ENCODE measurements at places on chromosomes 13 and 19.

GRCh38 chr19:43687660-43687997 is 17.7 kb upstream of the PLAUR start:
- no peak for DNase-seq

DNA sequence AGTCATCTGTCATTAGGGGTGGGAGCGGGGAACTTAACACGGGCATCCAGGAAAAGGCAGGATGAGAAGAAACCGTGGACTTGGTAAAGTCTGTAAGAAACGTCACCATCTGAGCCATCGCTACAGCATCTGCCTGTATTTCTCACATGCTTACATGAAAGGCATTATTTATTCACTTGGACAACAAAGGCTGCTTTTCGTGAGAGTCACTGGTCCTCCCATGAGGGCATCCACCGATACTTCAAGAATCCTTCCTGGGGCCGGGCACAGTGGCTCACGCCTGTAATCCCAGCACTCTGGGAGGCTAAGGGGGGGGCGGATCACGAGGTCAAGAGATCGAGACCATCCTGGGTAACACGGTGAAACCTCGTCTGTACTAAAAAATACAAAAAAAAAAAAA is 16.1 kb downstream of the ZNF446 start:
- DNase-seq, result no peak

DNA sequence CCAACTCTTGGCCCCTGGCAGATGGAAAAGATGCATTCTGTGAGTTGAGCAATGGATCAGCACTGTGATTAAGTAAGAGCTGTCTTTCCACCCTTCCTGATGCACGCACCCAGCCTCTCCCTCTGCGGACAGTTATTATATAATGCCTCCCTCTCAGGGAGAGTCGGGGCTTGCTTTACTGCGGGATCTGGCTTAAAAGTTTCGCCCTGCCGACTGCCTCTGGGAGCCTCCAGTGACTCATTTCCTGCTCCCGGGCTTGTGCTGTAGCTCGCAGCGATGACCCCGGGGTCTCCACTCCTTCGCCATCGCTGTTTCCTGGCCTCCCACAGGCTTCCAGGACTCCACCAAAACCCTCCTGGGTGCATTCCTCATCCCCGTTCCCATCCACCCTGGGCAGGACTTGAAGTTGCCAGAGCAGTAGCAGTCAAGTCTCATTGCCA is 107.4 kb upstream of the SLC7A1 start:
- DNase-seq, result no peak

GRCh38 chr13:57813651-57814050 is 182.1 kb downstream of the PCDH17 start:
- no peak for DNase-seq

DNA sequence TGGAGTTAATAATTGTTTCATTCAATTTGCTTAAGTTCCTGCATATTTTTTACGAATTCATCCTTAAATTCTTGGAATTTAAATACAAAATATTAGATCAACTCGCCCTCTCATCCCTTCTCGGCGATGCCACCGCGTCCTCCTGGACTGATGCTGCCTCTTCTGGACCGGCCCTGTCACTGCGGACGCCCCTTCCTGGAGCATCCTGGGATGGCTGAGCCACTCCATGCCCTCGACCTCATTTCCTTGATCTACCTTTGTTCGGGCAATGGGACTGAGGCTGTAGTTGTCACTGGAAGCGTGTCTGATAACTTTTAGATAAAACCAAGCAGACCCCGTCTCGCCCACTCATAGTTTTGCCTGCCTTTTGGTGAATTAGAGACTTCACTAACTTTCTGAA is 283.7 kb downstream of the TEX29 start:
- no peak for DNase-seq

- no peak for DNase-seq
Measured at GRCh38 chr19:42284591-42285341, 15.7 kb downstream of the CIC start.

GRCh38 chr13:112248862-112249592 is 127.1 kb upstream of the SPACA7 start:
- no peak for DNase-seq

DNA sequence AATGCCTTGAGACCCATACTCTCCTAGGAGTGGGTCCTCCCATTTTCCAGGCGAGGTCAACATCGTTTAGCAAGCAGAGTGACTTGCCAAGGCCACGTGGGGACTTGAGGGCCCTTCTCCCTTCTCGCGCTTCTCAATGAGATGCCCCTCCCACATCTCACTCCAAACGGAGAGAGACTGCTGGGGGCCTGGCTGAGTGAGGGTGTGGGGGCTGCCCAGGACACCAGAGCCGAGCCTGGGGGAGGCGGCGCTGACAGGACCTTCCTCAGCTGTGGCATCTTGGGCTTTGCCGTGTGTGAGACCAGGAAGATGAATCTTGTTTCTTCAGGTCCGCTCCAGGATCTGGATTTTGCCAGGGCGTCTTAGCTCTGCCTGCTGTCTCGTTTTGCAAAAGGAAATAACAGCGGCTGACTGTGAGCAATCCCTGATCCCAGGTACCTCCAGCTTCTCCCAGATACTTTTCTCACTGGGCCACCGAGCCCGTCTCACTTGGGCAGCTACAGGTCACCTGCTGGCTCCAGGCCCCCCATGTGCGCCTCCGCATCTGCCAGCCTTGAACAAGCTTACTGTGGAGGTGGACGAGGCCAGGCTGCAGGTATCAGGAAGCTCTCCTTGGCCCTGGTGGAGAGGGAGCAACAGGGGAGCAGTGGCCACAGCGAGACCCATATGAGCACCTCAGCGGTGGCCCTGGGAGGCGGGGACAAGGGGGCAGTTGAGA is 6.0 kb downstream of the COX6B2 start:
- DNase-seq, result no peak

DNA sequence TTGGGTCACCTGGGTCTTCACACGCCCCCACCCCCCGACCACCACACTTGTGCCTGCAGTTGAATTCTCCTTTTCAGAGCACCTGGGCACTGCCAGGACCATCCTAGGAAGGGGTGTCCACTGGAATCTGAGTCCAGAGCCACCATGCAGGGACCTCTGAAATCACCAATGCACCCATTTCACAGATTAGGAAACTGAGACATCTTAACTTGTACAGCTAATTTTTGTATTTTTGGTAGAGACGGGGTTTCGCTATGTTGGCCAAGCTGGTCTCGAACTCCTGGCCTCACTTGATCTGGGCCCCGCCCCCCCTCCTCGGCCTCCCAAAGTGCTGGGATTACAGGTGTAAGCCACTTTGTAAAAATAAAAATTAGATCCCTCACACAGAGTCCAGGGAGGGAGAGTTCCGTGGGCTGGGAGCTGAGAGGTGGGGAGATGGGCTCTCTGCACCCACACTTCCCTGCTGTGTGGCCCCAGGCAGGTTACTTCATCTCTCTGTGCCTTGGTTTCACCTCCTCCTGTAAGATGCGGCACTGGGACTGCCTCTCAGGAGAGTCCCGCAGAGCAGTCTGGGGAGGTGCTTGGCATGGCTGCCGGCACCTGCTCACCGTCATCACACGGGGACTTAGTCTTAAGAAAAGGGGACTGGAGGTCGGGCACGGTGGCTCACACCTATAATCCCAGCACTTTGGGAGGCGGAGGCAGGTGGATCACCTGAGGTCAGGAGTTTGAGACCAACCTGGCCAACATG is 45.9 kb upstream of the C19orf12 start:
- DNase-seq, result no peak

- no peak for DNase-seq
Measured at GRCh38 chr13:97212601-97213040, 9.5 kb upstream of the MBNL2 start.

DNA sequence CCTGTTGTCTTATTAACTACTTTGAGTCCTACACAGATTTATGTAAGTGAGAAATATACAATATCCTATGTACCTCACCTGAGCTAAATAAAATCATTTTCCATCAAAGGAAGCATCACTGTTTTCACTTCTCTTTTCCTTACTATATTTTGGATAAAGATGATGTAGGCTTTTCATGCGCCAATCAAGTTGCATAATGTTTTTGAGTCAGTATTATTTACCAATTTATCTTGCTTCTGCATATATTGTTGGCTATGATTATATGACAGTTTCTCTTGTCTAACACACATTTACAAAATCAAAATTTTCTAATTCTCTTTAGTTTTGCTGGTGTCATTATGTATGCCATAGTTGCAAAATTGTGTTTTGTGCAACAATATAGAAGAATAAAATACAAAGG is 67.9 kb upstream of the FRY start:
- no peak for DNase-seq

DNA sequence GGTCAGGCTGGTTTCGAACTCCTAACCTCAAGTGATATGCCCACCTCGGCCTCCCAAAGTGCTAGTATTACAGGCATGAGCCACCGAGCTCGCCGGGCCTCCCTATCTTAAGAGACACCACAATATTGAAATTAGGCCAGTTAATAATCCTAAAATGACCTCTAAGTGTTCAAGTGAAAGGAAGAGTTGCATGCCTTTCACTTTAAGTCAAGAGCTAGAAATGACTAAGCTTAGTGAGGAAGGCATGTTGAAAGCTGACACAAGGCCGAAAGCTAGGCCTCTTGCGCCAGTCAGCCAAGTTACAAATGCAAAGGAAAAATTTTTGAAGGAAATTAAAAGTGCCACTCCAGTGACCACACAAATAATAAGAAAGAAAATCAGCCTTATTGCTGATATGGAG is 144.5 kb upstream of the FNDC3A start:
- DNase-seq, result no peak

All from CD4-positive, alpha-beta T cell treated with Interleukin-4 for 1 hour (primary cell).